ENCODE measurements at places on chromosomes 6 and 20. TPM values are rescaled to one million over a fixed set of nuclear protein-coding genes. Genes with fewer than 3 reads are reported as not detected.

DNA sequence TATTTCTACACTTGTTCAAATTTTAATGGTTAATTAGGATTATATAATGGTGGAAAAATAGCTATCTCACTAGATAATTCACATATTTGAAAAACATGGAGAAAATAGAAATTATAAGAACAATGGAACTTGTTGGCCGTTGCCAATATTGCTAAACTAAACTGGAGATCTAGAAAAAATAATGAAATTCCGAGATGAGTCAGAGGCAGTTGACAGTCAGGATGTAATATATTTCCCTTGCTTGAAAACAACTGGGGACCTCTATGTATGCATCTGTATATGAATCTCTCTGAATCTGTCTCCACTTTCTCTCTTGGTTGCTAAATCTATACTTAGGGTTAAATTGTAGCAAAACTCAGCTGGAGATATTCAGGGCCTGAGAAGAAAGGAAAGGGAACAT, 1108.2 kb upstream of the GJE1 start:
- DNase-seq, result no peak

- DNase-seq, result no peak
These were observed 694.3 kb upstream of the FLRT3 start for GRCh38 chr20:15031546-15032351.

DNA sequence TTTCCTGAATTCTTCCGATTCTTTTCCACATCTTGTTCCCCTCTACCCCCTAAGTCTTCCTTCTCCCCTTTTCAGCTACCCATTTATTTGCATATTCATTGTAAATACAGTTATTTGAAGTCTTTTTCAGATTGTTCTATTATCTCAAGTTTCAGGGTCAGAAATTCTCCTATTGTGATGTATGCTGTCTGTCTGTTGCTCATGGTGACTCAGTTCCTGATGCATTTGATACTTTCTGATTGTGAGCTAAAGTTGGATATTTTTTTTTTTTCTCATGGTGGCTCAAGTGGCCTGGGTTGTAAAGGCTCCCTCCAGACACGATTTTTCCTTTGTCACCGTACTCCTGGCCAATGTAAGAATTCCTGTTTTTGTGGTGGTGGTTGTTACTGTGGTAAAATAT, 4.9 kb upstream of the PI16 start:
- DNase-seq, result peak; percentile 72

DNA sequence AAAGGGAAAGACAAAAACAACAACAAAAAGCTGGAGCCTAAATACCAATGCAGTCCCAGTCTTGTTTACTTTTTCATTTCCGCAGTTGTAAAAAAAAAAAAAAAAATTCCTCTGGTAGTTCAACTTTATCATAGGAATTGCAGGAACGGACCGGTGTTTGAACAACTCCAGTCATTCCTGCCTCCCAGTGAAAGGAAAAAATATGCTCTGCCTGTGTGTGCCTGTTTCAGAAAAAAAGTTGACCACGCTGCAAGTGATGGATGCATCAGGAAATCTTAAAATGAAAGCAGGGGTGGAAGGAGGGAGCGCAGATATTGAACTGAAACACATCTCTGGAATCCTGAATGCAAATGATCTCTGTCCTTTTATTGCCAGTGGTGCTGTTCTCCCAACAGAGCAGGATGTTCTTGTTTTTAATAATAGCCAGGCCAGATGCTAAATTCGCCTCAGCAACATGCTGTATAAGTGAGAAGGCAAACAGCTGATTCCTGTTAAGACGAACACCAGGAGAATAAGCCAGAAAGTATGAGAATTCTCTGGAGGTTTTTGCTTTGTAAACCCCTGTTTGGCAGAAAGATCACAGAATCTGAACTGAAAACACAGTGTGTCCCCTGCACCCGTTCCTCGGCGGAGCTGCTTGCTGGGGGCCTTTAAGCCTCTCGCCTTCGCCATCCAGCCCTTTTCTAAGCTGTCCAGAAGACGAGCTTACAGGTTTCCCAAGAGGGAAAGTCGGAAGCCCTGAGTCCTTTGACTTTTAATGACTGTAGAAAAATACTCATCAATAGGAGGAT, 178.4 kb upstream of the SUPT3H start:
- DNase-seq, result peak; percentile 68

The RIPPLY2 gene
- total RNA-seq, result not detected

The PIM1 gene
- 22.8 TPM for total RNA-seq

The LAMP5 gene
- total RNA-seq, result 2.6 TPM

The LAMA4 gene
- total RNA-seq, result 494 TPM

The MATN4 gene
- total RNA-seq, result under 0.01 TPM

The ENPP1 gene
- 13.1 TPM for total RNA-seq

The TSPYL4 gene
- total RNA-seq, result 3.9 TPM

Data from fibroblast of lung (primary cell).